ENCODE measurements at places on chromosomes 2 and 18.

- DNase-seq: no peak
These were observed 107.4 kb upstream of the KCTD1 start for GRCh38 chr18:26655525-26656430.

DNA sequence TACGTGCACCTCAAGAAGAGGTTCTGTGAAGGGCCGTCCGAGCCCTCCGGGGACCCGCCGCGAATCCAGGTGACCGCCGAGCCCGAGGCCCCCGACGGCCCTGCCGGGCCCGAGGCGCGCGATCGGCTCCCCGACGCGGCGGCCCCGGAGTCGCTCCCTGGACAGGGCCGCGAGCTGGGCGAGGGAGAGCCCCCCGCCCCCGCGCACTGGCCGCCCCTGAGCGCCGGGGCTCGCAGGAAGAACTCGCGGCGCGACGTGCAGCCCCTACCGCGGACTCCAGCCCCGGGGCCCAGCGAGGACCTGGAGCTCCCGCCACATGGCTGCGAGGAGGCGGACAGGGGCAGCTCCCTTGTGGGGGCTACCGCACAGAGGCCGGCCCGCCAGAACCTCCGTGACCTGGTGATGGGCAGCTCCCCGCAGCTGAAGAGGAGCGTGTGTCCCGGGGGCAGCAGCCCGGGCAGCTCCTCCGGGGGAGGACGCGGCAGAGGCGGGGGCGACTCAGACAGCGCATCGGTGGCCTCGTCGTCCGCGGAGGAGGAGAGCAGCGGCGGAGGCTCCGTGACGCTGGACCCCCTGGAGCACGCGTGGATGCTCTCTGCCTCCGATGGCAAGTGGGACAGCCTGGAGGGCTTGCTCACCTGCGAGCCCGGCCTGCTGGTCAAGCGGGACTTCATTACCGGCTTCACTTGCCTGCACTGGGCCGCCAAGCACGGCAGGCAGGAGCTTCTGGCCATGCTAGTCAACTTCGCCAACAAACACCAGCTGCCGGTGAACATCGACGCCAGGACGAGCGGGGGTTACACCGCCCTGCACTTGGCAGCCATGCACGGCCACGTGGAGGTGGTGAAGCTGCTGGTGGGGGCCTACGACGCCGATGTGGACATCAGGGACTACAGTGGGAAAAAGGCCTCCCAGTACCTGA is 812 bp downstream of the SOWAHC start:
- DNase-seq: no peak

- no peak for DNase-seq
These were observed 74.1 kb downstream of the EML4 start for GRCh38 chr2:42243297-42243696.

DNA sequence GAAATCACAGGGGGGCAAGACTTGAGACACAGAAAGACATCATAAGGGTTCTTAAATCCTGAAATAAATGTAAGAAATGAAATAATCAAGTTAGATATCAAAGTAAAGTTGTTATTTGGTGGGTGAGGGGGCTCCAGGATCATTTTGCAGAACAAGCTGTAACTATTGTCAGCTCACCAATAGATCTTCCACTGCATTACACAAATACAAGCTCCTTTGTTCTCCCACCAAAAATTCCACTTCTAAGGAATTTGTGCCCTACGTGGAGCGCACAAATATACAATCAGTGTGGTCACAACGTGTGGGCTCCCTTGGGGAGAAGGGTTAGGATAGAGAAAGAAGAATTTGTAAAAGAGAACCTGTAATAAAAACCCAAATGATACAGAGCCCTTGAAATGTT is 19.2 kb upstream of the GALNT5 start:
- no peak for DNase-seq

DNA sequence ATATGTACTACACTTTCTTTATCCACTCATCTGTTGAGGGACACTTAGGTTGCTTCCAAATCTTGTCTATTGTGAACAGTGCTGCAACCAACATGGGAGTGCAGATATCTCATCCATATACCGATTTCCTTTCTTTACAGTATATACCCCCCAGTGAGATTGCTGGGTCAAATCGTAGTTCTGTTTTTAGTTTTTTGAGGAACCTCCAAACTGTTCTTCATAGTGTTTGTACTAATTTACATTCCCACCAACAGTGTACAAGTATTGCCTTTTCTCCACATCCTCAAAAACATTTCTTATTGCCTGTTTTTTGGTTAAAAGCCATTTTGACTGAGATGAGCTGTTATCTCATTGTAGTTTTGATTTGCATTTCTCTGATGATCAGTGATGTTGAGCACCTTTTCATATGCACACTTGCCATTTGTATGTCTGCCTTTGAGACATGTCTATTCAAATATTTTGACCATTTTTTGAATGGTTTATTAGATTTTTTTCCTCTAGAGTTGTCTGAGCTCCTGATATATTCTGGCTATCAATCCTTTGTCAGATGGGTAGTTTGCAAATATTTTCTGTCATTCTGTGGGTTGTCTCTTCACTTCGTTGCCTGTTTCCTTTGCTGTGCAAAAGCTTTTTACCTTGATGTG is 12.2 kb downstream of the PLEK start:
- no peak for DNase-seq

DNA sequence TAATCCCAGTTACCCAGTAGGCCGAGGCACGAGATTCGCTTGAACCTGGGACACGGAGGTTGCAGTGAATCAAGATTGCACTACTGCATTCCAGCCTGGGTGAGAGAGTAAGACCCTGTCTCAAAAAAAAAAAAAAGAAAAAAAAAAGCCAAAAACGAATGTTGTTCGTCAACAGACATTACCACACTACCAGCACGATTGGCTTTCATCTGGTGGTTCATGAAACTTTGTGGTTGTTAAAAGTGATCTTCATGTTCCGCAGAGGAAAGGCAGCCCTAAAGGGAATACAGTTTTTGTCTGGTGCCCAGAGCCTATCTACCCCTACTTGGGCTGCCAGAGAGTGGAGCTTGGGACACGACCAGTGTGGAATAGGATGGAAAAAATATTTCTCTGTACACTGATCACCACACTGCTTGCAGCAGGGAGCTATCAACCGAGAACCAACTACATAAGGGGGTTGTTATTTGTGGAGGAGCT is 13.6 kb upstream of the CXCR4 start:
- no peak for DNase-seq

DNA sequence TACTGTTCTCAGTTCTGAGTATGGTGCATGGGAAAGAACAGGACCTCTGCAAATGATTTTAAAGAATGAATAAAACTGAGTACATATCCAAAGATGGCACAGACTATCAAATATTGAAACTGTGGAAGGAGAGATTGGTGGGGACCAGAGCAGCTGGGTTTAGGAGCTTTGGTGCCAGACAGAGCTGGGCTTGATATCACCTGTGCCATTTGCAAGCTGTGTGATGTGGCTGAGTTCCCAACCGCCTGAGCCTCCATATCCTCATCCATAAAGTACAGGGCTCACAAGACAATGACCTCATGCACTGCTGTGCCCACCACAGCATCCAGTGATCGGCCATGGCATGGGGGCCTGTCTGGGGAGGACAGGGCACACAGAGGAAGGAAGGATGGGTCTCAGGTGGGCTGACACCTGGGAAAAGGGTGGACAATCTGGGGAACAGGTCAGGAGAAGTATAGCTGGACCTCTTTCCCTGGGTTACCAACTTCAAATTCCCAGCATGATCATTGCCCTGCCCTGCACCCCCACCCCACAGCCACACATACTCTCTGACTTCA is 83.9 kb upstream of the RAB6C start:
- no peak for DNase-seq

GRCh38 chr2:72007402-72007801 is 140.3 kb downstream of the CYP26B1 start:
- DNase-seq: no peak
